Dermis blood vessel endothelial cell (primary cell): ENCODE measurements at places on chromosomes 2 and 18. TPM values are rescaled to one million over a fixed set of nuclear protein-coding genes. Genes with fewer than 3 reads are reported as not detected.

DNA sequence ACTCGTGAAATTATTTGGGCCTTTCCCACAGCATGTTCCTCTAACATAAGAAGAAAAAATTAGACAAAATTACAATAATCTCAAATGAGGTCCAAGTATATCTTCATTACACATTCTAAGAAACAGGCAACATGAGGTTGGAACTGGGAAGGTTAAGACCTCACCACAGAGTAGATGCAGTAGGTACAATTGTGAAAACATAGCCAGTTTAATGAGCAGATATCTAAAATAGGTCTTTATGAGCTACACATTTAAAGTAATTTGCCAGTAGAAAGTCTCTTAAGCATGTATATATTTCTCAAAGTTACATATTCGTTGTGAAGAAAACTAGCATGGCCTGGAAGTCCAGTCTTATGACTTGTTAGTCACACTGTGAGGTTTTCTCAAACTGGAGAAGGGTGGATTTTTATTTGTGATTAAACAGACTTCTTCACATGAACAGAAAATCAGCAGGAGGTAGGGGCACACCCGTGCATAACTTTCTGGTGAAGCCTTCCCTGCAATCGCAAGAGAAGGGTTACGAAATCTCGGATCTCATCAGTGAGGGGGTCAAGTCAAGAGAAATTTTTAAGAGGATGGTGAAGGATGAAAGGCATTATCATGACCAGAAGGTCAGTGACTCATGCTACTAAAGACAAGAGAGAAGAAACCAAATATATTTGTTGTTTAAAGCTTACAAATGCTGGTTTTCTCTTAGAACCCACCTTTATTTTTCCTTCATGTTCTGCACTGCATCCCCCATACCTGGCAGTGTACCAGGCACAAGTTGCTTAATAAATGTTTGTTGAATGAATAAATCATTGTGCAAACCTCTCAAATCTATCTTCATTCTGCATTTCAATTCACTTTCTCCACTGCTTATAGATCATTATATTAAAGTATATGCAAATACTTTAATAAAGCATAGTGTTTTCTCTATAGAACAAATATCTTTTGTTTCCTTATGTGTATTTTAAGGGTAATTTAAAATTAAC, 5.1 kb upstream of the RAB27B start:
- no peak for DNase-seq

DNA sequence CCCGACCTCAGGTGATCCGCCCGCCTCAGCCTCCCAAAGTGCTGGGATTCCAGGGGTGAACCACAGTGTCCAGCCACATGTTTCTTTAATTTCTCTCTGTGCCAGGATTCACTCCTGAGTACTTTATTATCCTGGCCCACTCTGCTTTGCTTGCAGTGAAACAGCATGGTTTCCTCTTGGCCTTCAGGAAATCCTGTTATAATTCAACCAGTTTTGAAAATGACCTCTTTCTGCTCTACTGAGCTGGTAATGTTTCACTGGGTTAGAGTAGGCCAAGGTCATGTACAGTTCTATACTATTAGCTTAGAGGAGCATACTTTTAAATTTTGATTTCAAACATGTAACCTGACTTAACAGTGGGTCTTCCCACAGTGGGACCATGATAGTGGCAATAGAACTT, 90.6 kb upstream of the PELI1 start:
- DNase-seq: peak; percentile 67

- no peak for DNase-seq
These were observed 30.9 kb downstream of the NRXN1 start for GRCh38 chr2:51000849-51001617.

DNA sequence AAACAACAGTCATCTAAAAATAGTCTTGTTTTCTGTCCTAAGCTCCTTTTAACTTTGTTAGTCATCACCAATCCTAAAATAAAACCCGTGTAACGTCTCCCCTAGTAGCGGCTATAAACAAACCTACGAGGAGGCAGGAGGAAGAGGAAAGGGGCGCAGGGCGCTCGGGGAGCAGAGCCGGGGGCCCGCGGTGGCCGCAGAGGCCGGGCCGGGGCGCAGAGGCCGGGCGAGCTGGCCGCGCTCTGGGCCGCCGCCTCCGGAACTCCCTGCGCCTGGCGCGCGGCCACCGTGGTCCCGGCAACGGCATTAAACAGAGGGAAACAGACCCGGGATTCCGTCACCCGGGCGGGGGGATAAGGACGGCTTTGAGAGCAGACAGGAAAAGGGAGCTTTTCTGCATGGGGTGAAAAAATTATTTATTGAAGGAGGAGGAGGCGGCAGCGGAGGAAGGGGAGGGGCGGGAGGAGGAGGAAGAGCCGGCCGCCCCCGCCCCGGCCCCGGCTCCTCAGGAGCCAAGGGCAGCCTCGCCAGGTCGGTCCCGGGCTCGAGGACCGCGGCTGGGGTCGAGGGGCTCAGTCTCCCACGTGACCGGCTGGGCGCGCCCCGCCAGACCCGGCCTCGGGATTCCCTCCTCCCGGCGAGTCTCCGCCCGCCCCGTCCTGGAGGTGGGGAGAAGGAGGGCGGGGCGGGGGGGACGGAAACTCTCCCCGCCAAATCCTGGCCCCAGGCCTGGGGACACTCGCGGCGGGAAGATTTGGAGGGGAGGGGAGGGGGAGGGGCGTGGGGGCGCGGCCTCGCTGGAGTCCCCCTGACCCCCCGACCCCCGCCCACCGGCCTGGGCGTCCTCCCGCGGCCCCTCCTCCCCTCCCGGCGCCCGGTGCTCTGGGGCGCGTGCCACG, 1.8 kb upstream of the NFATC1 start:
- DNase-seq: peak; percentile 96

DNA sequence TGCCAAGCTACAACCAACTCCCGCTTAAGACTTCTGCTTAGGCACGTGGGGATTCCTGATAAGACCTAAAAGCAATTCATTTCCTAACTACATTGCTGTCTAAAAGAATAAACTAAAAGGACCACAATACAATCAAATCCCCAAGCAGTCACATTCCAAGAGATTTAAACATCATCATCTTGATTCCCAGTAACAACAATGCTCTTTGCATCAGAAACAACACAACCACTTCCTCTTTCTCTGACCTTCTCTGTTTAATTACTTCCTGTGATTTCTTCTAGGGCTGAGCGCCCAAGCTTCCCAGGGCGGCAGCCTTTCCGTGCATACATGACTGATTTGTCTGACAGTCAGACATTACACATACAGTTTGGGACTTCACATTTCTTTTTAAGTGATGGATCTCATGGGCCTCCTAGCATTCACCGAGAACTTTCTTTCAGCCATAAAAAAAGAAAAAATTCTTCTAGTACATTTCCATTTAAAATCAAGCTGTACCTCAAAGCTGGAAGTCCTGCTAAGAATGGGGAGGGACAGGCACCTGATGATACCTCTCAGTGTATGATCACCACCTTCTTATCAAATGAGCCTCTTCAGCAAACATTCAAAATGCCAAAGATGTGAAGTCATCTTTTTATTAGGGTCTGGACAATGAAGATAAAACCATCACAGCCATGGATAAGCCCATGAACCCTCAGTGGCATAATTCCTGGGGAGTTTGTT, 11.5 kb downstream of the SPRED2 start:
- DNase-seq: peak; percentile 90

DNA sequence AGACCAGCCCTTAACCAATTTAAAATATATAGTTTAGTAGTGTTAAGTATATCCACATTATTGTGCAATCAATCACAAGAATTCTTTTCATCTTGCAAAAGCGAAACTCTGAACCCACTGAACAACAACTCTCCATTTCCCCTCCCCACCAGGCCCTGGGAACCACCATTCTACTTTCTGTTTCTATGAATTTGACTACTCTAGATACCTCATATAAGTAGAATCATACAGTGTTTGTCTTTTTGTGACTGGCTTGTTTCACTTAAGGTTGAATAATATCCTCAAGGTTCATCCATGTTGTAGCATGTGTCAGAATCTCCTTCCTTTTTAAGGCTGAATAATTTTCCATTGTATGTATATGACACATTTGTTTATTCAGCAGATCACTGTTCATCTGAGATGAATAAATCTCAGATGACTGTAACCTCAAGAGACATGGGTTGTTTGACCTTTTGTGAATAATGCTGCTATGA, 8.1 kb upstream of the SOS1 start:
- DNase-seq: no peak

GRCh38 chr2:28640260-28640907, 111.2 kb upstream of the PPP1CB start:
- no peak for DNase-seq

DNA sequence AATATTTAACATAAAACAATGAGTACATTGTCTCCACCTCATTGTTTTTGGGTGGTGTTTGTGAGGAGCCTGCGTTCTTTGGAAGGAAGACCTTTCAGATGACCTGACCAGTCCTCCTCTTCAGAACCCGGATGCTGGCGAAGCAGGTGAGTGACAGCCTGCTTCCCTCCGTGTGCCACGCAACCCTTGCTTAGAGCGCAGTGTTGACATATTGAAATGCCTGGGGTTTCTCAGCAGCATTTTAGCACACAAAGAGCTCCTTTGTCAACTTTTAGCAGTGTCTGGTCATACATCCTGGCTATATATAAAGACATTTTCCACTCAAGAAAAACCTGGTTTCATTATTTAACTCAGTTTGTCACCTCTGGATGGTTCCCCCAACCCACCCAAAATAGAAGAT, 335.7 kb upstream of the POU3F3 start:
- DNase-seq: no peak

DNA sequence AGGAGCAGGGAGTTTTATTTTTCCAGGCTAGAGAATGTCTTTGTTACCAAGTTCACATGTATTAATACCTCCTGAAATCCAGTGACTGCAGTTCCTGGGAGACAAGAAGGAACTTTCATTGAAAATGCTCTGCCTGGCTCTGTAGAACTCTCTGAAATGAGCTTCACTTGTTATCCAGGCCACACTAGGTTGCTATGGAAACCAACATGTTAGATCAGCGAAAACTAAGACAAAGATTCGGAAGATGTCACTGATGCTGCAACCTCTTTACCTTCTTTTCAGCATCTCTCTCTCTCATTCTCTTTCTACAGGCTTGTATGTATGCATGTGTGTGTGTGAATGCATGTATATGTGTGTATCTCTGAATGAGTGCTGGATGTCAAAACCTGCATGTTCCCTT, 218.5 kb downstream of the TRIB2 start:
- no peak for DNase-seq

- DNase-seq: no peak
These were observed 136.8 kb downstream of the RDH14 start for GRCh38 chr2:18423636-18424035.

DNA sequence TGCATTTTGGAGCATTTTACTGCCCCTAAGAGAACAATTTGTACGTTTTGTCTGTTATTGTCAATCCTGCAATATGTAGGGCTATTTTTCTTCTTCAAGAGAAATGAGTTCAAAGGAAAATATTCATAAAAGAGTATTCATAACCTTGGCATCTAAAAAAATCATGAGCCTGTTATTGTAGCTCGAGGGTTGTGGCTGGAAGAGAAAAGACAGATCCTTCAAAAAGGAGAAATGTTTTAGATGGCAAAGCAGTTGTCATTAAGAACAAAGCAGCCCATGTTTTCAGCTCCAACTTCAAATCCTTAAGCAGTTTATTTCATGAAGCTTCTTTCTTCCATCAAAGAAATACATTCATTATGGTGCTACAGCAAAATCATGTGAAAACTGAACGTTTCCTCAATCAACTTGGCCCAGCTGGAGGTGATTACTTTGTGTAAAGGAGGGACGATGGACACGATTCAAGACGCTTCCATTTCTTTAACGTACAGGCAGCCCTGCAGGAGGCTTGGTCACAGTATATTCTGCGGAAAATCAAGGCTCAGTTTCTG, 31.4 kb downstream of the QPCT start:
- no peak for DNase-seq

DNA sequence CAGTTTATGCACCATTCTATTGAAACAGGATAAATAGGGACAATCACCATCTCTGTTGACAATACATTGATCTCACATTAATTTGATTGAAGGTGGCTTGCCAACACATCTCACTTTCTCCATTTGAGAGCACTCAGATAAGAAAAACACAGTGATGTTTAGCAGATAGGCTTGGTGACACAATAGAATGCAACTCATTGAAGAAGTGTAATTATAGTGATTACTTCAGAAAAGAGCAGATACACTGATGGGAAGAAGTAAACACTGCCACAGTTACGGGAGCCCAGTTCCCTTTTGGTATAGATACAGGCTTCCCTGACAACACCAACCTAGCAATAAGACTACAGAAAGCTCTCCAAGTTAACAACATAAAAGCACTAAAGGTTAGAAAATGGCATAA, 89.1 kb downstream of the FIGN start:
- DNase-seq: no peak

DNA sequence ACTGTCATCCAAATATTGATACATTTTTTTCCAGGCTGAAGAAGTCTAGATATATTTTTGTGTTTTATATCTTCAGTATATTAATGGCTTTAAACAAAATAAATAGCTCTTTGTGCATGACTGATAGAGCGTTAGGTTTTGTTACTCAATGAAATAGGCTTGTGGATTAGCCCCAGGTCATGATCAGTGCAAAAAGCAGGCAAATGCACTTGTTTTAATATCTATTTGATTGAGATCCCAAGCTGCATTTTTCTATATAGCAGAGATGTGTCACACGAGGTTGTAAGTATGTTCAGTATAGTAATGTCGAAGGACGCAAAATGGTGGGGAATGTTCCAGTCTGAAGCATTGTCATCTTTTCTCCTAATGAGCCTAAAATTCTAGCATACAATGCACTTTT, 198.5 kb downstream of the ZNF407 start:
- DNase-seq: no peak

- no peak for DNase-seq
These were observed 23.6 kb downstream of the CPO start for GRCh38 chr2:206962966-206963365.

DNA sequence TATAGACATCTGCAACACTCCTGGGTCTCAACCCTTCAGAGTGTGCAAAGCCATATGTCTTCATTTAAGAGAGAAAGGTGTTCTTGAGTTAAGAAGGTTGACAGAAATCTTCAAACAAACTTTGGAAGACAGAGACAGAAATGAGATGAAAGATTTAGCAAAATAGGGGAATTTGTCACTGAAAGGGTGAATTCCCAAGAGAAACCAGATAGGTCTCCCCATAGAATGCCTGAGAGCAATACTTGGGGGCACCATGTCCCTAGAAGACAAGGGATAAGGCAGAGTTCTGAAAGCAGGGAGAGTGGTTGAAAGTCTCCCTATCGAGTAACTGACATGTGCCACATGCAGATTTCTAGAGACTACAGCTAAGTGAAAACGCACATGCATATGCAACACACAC, 50.0 kb downstream of the AP1S3 start:
- no peak for DNase-seq

ACMSD gene
- total RNA-seq: 0.09 and 0.34 TPM in 2 replicates

UGT1A7 gene
- total RNA-seq: not detected in 2 replicates

NTSR2 gene
- not detected in 2 replicates for total RNA-seq

TMEM37 gene
- total RNA-seq: 0.05 and 0.51 TPM in 2 replicates

HJURP gene
- total RNA-seq: 10.4 and 19.8 TPM in 2 replicates

SDC1 gene
- total RNA-seq: 1.4 and 1.7 TPM in 2 replicates
